EL (cell line): ENCODE measurements at places on chromosomes 6 and 20.
A peak's percentile ranks its signal among the peaks of the same experiment; 100 is the strongest.

DNA sequence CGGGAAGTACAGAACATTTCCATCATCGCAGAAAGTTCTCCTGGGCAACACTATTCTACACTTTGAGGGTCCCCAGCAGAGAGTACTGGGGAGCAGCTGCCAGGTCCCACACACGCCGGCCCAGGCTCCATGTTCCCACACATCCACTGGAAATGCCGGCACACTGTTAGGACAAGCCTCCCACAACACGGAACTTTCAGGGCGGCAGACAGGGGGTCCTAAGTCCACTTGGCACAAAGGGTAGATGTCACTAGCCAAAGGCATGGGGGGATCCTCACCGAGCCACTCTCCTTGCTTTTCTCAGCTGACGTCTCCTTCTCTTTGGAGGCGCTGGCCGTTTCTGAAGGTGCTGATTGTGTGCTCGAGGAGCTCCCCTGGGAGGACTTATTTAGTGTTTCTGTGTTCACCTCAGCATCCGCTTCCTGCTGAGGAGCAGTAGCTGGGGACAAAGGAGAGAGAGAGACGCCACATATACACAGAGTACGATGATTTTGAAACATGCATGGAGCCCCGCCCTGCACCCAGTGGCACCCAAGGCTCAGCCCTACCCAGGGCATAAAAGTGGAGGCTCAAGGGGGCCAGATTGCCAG lies 135.4 kb downstream of the ZMYND8 start:
- DNase-seq = no peak

DNA sequence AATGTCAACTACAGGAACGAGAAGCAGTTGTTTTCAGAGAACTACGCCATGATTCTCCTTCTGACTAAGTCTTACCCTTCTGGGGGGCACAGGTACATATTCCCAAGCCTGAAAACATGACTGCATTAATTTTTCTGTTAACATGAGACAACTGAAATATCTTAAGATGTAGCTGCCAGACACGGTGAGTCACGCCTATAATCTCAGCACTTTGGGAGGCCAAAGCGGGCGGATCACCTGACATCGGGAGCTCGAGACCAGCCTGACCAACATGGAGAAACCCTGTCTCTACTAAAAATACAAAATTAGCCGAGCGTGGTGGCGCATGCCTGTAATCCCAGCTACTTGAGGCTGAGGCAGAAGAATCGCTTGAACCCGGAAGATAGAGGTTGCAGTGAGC lies 21.7 kb downstream of the TBC1D20 start:
- DNase-seq = peak; percentile 45

GRCh38 chr6:5754904-5755303 lies 251.8 kb downstream of the NRN1 start:
- DNase-seq = no peak

- DNase-seq = no peak
These were observed 257.1 kb downstream of the SAMD5 start for GRCh38 chr6:147765541-147765940.

DNA sequence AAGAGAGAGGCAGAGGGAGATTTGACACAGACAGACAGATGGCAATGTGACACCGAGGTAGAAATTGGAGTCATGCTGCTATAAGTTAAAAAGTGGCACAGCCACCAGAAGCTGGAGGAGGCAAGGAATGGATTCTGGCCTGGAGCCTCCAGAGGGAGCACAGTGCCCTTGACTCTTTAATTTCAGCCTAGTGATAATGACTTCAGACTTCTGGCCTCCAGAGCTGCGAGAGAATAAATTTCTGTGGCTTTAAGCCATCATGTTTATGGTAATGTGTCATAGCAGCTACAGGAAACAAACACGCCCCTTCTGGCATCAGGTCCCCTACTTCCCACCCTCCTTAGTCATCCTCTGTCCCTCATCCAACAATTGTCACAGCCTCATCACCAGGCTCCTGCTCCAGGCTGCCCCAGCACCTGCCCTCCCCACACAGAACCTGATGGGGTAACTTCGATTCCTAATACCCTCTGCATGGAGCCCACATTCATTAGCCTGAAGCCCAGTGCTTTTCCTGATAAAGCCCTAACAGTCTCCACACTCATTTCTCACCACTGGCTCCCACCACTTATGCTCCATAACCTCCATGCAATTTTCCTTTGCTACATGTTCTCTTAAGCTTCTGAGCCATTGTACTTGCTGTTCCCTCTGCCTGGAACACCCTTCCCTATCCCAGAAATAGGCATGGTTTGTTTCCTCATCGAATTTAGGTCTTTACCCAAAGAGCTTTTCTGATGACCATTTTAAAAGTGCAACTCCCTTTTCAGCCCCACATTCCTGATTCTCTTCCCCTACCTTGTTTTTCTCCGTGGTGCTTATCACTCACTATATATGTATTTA lies 69.7 kb upstream of the TOX2 start:
- peak; percentile 89 for DNase-seq

- DNase-seq = no peak
These were observed 39.4 kb downstream of the CDYL start for GRCh38 chr6:4815584-4815983.

GRCh38 chr6:129657483-129657882 lies 52.5 kb downstream of the ARHGAP18 start:
- DNase-seq = no peak

GRCh38 chr20:39861381-39861780 lies 827.7 kb downstream of the MAFB start:
- no peak for DNase-seq

- no peak for DNase-seq
These were observed 25.5 kb downstream of the ARHGAP40 start for GRCh38 chr20:38626921-38627659.

GRCh38 chr20:8390037-8390433 lies 258.0 kb downstream of the PLCB1 start:
- DNase-seq = no peak

DNA sequence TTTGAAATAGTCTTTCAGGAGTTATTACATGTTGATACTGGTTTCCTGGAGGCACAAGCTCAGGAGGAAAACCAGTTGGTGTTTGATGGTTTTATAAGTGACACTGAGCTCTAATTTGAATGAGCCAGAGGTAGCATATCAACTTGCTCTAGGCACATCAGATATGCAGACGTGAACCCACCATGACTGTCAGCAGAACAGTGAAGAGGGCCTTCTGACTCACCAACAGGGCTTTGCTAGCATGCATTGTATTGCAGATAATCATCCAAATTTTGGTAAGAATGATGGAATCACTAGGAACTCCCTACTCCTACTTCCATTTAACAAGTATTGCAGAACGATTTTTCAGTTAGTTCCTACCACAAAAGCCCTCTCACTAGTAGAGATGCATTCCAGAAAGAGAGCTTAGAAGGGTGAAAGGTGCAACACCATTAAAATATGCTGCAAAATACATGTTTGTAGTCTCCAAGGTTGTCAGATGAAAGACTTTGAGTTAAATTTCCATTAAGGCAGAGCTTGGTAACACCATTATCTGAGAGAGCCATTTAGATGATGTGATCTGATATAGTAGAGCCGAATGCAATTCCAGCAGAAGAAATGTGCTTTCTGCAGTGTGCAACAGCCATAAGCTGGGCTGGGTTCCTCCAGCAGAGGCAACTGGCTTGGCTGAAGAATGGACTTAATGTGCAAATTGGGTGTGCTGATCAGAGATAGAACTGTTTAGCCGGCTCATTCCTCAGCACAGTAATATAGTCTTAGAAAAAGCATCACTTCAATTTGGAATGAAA lies 968.7 kb upstream of the ADGRB3 start:
- DNase-seq = no peak

GRCh38 chr6:72966628-72967280 lies 258.5 kb downstream of the KHDC1L start:
- DNase-seq = peak; percentile 35

- no peak for DNase-seq
These were observed 25.3 kb downstream of the SNX5 start for GRCh38 chr20:17943343-17943742.

GRCh38 chr6:165163519-165163918 lies 145.9 kb downstream of the C6orf118 start:
- DNase-seq = no peak

- no peak for DNase-seq
These were observed 43.0 kb upstream of the TGM2 start for GRCh38 chr20:38208088-38208487.

DNA sequence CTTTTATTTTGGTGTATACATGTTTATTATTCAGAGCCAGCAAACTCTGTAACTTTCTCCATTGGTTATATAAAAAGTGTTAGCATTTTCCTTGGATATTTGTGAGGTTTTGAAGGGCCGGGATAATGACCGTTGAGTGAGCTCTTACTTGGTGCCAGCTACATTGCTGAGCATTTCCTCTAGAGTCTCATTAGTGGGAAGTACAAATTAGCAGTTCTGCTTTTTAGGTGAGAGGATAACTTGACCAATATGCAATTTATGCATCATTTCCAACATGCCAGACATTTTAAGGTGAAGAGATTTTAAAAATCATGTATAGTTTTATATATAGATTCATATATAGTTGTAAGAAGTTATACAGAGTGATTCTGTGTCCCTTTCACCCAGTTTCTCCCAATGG lies 84.3 kb downstream of the CARMIL1 start:
- no peak for DNase-seq

DNA sequence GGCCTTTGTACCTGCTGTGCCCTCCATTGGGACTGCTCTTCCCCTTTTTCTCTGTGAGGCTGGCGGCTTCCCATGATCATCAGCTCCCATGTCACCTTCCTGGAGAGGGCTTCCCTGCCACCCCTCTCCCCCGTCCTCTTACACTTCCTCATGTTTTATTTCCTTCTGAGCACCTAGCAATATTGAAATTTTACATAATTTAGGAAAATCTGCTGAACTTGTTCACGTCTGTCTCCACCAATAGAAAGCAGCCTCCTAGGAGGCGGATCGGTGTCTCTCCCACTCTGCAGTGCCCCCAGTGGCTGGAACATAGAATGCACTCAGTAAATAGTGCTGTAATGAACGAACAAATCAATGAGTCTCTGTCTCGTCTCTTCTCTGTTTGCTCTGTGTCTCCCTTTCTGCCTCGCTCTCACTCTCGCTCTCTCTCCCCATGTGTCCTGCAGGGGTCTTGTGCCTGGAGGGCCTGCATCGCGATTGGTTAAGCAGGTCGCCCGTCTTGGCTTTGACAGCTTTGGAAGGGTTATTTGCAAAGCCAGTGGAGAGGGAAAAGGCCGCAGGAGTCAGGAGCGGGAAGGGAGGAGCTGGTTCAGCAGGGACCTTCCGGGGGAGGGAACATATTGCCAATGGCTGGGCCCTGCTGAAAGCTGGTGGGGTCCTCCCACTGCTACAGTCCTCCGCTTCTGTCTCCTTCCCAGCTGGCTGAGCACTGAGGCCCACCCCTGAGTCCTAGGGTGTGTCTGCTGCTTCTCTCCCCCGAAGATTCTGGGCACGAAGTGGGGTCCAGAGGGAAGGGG lies 12.1 kb upstream of the OCSTAMP start:
- peak; percentile 72 for DNase-seq

DNA sequence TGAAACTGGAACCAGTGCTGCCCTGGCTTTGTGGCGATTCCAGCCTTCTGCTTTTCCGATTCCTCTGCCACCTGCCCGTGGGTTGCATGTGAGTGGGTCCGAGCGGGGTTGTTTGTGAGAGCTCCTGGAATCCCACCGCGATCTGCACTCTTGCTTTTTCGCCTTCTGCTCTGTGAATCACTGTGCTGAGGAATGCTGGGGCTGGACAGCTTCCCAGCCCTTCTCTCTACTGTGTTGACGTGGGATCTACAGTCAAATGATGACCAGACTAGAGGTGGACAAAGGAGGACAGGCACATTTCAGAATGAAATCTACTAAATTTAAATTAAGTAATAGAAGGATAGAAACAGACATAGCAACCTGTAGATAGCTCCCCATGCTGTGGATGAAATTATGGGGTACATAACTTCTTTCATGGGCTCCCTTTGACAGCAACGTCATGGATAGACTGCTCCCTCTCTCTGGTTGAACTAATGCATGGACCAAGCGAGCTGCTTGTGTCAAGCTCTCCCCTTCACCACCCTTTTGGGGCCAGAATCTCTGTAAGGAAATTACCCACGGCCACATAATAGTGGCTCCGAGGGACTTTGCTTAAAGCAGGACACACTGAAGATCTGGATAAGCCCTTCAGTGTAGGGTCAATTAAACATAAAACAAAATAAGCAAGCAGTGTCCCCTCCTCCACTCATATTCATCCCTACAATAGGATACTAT lies 2.0 kb downstream of the FNDC1 start:
- DNase-seq = peak; percentile 60

DNA sequence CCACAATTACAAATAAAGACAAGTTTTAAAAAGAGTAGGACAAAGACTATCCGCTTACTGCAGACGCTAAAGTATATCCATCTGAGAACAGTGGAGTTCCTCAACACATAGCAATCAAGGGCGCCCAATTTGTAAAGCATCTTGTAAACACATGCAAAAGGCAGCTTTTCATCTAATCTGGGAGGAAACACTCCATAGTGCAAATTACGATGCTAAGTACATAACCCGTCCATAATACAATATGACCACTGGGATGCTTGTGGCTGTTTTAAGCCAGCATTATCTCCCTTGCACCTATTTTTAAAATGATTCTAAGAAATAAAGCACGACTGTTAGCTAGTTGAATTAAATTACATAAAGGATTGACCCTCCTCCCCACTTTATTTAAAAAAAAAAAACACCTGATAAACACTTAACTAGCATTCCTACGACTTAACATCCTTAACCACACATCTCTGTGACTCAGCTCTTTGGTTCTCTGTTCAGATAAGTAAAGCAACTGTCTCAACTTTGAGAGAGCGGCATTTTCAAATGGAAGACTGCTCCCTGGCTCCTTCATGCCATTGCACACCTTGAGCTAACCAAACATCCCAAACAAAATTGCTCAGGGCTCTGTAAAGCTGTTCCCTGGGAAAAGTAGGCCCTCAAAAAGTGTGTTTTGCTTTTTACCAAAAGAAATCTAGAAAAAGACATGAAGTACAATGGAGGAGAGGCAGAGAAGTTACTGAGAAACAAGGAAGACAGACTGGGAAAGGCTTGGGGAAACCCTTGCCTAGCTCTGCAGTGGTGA lies 14.2 kb downstream of the SLC22A23 start:
- peak; percentile 62 for DNase-seq

- no peak for DNase-seq
These were observed 3.6 kb downstream of the AIG1 start for GRCh38 chr6:143064271-143064670.

DNA sequence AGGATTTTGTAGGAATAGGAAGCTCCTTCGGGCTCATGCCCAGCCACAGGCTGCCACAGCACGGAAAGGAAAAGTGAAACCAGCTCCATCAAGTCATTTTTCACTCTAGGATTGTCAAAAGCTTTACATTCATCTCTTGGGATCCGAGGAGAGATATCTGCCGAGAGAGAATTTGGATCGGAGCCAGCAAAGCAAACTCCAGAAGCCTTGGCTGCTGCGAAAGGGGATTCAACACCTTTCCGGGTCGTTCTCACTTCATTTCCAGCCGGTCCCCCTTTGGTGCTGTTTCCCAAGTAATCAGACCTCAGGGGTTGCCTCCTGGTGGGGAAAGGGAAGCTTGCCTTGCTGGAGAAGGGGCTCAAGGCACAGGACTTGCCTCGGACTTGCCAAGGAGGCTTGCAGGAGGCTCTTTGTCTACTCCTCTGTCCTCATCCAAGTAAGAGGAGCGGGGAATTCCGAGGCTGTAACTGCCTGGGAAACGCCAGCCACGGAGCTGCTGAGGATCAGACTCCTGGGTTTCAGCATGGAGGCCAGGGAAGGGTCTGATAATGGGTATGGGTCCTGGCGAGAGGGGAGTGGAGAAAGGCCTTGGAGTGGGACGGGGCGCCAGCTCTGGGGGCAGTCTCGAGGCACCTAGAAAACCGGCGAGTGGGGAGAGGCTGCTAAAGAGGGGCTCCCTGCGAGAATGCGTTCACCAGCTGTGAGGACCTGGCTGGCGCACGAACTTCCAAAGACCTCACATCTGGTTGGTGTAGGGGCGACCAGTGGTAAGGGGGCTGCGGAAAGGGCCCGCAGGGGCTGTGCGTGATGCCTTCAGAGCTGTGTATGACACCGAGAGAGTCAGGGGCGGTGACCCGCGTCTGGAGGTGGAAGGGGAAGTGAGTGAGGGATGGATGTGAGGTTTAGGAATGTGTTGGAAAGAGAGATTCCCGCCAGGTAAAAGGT lies 702 bp downstream of the ETV7 start:
- peak; percentile 66 for DNase-seq
